Cerebellar cortex (tissue), 1 donor: ENCODE measurements at places on chromosomes 13 and 19.

DNA sequence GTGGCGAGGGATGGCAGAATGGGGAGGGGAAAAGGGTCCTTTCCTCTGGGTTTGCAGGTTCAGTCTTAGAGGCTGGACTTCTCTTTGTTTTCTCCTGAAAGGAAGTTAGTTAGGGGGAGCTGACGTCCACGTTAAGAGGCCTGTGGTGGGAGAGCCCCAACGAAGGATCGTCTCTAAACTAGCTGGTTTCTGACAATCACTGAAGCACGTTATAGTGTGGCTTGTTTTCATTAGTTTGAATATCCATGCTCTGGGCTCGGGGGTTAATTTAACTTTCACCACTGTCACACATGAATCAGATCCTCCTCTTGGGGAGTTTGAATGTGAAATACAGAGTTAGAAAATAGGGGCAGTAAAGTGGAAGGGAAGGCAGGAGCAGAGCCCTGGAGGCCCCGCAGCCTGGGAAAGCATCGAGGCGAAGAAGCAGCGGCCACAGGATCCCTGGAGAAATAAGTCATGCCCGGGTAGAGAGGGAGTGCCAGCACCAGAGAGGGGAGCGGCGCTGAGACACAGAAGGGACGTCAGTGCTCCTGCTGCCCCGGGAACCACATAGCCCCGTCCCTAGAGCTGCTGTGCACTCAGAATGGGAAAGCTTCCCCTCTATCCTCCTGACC, 31.1 kb upstream of the AMER2 start:
- DNase-seq, result peak; percentile 39

DNA sequence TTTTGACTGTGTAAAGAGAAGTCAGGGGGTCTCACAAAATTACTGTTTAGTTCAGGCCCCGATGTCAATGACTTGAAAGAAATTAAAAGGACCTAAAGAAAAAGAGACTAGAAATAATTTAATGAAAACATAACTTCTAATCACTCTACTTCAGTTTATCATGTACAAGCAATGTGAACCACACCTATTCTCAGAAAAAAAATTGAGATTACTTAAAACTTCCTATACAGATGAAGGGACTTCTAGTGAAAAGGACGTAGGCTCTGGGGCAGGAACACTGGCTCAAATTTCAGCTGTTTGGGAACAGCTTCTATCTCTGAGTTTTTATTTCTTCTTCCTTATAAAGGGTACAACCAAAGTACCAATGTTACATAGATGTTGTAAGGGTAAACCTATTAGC, 38.0 kb downstream of the TPT1 start:
- no peak for DNase-seq

- DNase-seq, result no peak
Observed at GRCh38 chr19:20964798-20965197, 41.7 kb downstream of the ZNF85 start.

GRCh38 chr19:4504891-4505569, 13.3 kb downstream of the PLIN4 start:
- DNase-seq, result no peak

DNA sequence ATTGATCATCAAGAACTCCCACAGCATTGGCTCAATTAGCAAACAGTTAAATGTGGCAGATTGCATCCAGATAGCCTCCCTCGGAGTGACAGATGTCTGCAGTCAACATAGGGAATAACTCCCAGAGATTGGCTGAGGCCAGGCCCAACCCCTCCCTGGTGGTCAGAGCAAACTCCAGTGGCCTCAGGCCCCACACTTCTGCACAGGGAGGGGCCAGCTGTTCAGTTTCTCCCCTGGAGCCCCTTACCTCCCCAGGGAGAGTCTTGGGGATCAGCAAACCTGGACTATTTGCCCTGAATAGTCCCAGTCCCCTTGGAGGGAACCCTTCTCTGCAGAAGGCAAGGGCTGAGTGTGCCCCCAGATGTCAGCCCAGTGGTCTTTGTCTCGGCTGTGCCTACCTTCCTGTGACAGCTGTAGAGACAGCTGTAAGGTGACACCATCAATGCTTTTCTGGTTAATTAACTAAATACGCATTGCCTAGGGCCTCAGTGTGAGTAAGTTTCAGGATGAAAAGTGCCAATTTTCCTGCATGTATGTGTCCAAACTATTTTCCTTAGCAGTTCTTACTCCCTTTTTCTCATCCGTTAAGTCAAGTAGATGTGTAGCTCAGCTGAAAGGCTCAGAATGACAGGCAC, 102.7 kb upstream of the UQCRFS1 start:
- DNase-seq, result no peak

DNA sequence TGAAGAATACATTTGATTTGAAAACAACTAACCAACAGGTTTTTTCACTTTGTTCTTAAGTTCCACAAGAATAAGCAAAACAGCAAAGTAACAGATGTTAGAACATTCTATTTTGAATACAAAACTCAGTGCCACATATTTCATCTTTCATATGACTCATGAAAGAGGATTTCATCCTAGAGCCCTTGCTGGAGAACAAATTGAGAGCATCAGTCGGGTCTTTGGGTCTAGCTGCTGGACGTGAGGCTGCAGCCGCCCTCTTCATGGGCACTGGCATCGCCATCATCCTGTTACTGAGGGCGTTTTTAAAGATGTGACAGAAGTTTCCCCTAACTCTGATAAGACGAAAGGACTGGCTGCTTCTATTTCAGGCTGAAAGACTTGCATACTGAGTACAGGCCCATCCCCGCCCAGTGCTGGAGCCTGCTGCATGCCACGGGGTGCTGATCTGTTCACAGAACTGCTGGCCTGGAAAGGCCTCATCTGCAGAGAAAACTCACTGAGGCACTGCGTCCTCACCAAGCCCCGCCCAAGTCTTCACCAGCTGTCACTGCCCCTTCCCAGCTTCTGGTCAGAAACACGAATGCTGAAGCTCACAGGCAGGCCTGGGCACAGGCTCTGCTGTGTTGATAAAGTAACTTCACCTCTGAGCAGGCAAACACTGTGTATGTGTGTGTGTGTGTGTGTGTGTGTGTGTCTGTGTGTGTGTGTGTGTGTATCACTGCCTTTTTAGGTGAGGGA, 101.4 kb downstream of the TUBGCP3 start:
- no peak for DNase-seq

DNA sequence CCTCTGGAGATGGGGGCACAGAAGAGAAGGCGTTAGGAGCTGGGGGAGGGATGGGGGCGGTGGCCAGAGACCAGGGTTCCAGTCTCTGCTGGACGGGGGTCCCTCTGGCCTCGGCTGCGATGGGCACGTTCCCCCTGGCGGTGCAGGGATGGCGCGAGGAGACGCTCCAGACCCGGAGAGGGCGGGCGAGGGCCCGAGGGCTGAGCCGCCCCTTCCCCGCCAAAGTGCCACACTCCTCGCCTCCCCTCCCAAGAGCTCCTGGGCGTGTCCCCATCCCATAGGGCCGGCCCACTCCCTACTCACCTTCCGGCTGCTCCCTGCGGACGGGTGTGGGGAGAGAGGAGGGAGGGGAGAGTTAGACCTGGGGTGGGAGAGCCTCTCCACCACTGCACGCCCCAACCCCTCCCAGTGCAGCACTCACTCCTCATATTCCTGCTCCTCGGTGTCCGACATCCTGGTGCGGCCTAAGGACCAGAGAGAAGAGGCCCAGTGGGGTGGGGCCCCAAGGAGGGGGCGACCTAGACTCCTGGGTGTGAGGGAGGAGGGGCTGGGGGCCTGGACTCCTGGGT, 2.2 kb downstream of the TNNT1 start:
- peak; percentile 83 for DNase-seq

- no peak for DNase-seq
Observed at GRCh38 chr19:35629332-35629633, 447 bp downstream of the RBM42 start.

- no peak for DNase-seq
Observed at GRCh38 chr13:107190065-107190464, 622.1 kb upstream of the ARGLU1 start.

DNA sequence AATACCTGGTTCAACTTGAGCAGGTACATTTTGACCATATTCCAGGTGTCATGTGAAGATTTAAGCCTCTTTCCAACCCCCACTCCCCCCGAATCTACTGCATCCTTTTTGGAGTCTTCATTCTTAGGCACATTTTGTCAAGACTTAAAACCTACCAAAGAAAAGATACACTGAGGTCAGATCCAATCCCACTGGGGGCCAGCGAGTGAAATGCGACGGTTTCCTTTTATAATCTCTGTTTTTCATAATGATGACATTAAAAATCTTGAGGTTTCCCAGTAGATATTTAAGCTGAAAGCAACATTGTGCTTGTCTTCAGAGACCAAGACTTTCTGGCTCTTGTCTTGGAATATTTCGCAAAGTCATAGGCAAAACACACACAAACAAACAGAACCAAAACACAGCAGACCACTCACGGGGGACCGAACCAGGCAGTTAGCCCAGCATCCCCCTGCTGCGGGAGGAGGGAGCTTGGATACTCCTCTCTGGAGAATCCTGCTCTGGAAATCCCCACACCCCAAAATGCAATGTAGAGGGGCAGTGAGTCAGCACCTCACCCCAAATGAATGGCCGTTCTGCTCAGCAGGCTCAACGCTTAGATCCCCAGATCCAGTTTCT, 506 bp upstream of the GAS6 start:
- DNase-seq, result peak; percentile 23

GRCh38 chr13:45544520-45544919, 71.0 kb downstream of the ERICH6B start:
- no peak for DNase-seq

- no peak for DNase-seq
Observed at GRCh38 chr13:96768524-96768923, 225.8 kb downstream of the OXGR1 start.

- no peak for DNase-seq
Observed at GRCh38 chr13:73092829-73093228, 34.0 kb downstream of the KLF5 start.
